ENCODE measurements at places on chromosomes 11 and 22.

DNA sequence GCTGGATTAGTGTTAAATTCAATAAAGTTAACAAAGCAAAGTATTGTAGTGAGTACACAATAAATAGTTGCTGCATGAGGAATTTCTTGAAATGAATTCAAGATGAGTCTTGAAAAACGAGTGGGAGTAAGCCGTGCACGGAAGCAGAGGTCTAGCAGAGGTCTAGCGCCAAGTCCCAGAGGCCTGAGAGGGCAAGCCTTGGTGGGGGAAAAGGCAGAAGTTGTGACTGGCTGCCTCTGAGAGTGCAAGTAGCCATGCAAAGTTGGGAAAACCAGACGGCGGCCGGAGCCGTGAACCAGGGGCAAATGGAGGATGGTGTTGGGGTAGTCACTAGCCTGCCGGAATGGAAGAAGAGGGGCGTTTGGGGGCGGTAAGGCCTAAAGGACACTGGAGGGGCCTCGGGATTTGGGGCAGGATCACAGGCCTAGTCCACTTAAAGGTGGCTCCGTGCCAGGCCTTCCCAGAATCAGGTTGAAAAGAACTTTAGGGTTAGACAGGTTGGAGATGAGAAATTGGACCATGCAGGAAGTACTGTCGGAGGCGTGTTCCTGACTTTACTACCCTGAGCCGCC is 379 bp upstream of the SLC3A2 start:
- DNase-seq: no peak

DNA sequence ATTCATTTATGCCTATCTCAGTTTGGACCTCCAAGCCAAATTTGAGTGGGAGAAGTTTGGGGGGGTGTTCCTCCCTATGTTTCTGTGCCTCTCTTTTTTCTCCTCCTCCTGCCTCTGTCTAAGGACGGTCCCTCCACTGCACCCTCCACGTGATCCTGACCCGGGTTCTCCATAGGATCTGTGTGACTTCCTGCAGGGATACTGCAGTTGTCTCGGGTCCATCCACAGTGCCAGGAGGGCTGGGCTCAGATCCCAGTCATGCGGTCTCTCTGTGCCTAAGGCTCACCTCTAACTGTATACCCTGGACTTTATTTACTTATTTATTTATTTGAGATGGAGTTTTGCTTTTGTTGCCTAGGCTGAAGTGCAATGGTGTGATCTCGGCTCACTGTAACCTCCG is 1354.5 kb downstream of the BRD1 start:
- no peak for DNase-seq

DNA sequence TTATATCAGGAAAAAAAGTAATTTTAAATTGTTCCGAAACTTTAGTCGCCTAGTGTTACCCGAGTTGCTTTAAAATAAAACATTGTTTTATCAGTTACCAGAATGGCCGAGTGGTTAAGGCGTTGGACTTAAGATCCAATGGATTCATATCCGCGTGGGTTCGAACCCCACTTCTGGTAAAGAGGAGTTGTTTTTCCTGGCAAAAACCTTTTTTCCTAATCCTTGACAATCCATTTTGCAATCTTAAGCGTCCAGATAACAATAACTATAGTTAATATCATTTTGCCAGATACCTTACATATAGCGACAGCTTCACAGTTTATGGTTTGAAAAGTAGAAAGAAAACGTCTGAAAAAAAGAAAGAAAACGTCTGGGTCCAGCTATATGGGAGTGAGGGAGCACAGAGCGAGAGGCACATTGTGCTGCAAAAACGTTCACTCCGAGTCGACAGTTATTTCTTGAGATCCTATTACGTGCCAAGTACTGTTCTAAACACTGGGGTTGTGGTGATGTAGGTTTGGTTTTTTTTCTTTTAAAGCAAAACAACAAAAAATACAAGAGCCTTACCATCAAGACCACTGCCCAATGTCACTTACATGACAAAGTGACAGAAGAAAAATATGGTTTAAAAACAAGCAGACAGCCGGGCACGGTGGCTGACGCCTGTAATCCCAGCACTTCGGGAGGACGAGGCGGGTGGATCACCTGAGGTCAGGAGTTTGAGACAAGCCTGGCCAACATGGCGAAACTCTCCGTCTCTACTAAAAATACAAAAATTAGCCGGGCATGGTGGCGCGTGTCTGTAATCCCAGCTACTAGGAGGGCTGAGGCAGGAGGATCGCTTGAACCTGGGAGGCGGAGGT is 40.6 kb downstream of the OR4D9 start:
- DNase-seq: no peak

DNA sequence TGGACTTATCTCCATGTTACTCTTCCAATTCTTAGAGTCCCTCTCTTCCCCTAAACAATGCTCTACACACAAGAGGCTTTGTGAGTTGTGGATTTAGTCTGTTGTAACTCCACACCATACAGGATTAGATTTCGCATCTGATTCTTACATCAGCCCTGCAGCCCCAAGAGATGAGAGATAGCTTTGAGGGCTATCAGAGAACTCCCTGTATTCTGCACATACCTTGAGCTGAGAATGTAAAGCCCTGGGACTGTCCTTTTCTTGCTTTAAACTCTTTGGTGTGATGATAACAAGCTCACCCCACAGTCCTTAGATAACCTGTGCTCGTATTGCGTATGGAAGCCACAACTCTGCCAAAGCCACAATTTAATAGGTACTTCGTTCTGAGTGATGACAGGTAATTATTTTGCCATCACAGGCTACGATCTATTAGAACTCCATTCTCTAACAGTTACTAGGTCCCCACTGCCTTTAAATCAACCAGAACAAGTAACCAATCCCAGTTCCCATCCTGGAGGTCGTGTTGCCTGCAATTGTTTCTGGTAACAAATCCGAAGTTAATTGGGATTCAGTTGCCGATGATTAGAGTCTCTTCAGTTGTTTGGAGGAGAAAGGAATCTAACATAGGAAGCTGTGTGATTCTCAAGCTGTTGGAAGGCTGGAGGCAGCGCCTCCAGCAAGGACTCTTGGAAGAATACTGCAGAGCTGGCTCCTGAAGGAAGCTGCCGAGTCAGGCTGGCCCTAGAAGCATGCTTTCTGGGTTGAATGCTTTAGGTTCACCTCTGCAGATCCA is 1.3 kb upstream of the PARVG start:
- no peak for DNase-seq

DNA sequence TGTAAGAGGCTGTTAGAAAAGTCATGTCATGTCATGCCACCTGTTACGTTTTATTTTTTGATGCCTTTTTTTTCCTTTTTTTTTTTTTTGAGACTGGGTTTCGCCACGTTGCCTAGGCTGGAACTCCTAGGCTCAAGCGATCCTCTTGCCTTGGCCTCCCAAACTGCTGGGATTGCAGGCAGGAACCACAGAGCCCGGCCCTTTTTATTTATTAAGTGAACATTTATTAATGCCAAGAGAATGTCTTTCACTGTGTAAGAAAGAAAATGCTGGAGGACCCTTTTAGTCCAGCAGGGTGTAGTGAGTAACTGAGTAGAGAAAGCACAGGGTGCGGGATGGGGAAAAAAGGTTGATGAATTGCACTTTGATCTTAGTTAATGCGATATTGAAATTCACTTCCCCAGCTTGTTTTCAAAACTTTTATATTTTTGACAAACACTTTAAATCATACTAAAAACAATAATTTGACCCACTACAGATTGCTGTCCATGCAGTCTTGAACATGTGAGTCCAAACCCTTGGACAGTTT is 2.3 kb upstream of the XBP1 start:
- DNase-seq: no peak

DNA sequence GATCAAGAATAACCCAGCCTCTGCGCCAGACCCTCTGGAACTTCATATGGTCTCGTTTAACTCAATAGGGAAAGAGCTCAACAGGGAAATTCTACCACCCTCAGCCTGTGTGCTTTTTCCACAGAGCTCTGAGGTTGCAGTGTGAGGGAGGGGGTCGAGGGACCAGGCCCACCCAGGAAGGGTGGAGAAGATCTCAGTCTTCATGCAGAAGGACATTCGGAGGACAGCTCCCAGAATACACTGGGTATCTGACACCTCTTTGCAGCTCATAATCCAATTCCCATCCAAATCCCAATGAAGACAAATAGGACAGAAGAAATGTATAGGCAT is 56.6 kb downstream of the ST14 start:
- DNase-seq: no peak

- DNase-seq: no peak
These were observed 92.2 kb downstream of the BUD13 start for GRCh38 chr11:116680349-116681125.

- DNase-seq: no peak
These were observed 321.6 kb downstream of the AASDHPPT start for GRCh38 chr11:106399076-106399511.

GRCh38 chr22:40210818-40211217 is 33.1 kb downstream of the TNRC6B start:
- no peak for DNase-seq

- no peak for DNase-seq
These were observed 88.4 kb downstream of the GRIK4 start for GRCh38 chr11:120599816-120600420.

GRCh38 chr22:25668437-25668836 is 73.6 kb upstream of the MYO18B start:
- no peak for DNase-seq

DNA sequence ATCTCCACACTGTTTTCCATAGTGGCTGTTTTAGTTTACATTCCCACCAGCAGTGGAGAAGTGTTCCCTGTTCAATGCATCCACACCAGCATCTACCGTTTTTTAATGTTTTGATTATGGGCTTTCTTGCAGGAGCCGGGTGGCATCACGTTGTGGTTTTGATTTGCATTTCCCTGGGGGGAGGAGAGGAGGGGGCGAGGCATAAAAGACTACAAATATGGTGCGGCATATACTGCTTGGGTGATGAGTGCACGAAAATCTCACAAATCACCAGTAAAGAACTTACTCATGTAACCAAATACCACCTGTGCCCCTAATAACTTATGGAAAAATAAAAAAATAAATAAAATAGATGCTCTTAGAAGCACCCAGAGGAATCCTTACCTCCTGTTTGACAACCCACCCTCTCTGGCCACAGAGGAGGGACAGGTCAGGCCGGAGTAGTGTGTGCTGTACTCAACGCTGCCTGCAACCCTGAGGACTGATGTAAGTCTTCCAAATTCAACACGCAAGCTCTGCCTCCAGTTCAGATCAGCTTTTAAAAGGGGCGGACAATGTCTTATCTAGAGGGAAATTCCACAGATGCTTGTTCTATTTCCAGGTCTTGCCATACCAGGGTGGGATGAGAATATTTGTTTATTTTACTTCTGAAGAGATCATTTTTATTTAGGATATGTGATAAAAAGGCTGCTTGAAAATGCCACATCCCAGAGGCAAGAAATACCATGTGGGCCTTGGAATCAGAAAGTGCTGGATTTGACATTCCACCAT is 329.6 kb upstream of the B3GAT1 start:
- DNase-seq: no peak

- DNase-seq: no peak
These were observed 128.8 kb downstream of the NTM start for GRCh38 chr11:131499199-131499598.

DNA sequence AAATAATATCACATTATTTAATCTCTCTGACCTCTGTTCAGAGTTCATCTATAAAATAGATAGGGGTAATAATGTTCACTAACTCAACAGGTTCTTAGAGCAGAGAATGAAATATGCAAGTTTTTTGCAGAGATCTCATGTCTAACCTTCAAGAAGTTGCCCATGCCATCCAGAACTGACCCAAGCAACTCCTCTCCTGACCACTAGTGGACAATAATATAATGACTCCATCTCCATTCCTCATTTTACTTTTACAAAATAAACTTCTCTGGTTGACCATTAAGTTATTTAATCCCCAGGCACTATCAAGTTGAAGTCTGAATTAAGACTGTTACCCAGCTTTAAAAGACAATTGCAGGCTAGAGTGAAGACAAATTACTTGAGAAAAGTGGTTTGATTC is 382.6 kb downstream of the KCNA4 start:
- DNase-seq: no peak

GRCh38 chr11:70250876-70251658 is 19.4 kb upstream of the PPFIA1 start:
- DNase-seq: no peak

GRCh38 chr22:21990445-21991303 is 8.1 kb upstream of the TOP3B start:
- DNase-seq: no peak

GRCh38 chr22:33529424-33530113 is 390.7 kb downstream of the LARGE1 start:
- no peak for DNase-seq

GRCh38 chr11:704228-704674 is 1.8 kb upstream of the EPS8L2 start:
- no peak for DNase-seq

- DNase-seq: no peak
These were observed 46.2 kb downstream of the ATXN10 start for GRCh38 chr22:45717789-45718188.

- no peak for DNase-seq
These were observed 98.6 kb downstream of the KIAA1671 start for GRCh38 chr22:25051073-25051472.

- no peak for DNase-seq
These were observed 78.5 kb downstream of the RPS6KA4 start for GRCh38 chr11:64437426-64437825.

GRCh38 chr22:44524806-44525205 is 26.8 kb upstream of the RTL6 start:
- DNase-seq: no peak

- no peak for DNase-seq
These were observed 4.2 kb downstream of the MRGPRF start for GRCh38 chr11:69008737-69009440.

- DNase-seq: no peak
These were observed 57.4 kb upstream of the SLC5A12 start for GRCh38 chr11:26779074-26779865.

GRCh38 chr11:91296629-91297028 is 928.0 kb upstream of the FAT3 start:
- DNase-seq: no peak

DNA sequence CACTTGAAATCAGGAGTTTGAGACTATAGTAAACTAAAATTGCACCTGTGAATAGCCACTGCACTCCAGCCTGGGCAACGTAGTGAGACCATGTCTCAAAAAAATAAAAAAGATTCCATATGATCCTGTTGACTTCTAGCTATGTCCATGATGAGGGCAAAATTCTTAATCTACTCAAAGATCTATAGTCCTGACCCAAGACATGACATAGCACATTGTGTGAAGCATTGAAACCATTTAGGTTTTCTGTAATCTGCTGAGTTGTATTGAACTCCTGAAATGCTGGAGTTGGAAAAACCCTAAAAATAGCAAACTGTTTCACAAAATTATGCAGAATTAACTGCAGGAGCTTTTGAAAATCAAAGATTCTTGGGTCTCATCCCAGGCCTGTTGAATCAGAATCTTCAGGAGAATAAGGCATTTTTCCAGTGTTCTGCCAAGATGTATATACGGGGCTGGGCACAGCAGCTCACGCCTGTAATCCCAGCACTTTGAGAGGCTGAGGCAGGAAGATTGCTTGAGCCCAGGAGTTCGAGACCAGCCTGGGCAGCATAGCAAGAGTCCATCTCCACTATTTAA is 29.8 kb upstream of the LDHA start:
- no peak for DNase-seq

GRCh38 chr22:38827510-38827909 is 16.3 kb downstream of the NPTXR start:
- DNase-seq: no peak

GRCh38 chr11:94735907-94736306 is 32.2 kb upstream of the AMOTL1 start:
- DNase-seq: no peak

- DNase-seq: no peak
These were observed 18.0 kb downstream of the MN1 start for GRCh38 chr22:27783436-27784119.

GRCh38 chr11:110075847-110076208 is 17.4 kb upstream of the ZC3H12C start:
- no peak for DNase-seq

Measured in DMS79 (cell line).